ENCODE measurements at places on chromosomes 12 and 14.

DNA sequence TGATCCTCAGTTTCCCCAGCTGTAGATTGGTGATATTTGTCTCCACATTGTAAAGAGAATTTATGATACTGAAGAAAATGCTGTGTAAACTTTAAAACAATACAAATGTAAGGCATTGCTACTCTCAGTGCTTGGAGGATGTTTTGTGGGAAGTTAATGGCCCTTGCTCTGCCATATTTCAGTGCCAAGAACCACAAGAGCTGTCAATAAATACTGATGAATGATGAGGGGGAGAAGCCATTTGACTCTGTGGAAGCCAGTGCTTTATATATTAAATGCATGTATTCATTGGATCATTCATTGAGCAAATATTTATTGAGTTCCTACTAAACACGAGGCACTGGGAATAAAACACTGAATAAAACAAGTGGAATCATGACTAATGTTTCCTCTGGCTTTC is 30.8 kb downstream of the CACNA1C start:
- no peak for DNase-seq

- no peak for DNase-seq
Measured at GRCh38 chr14:32230695-32231280, 27.7 kb upstream of the RNU6-8 start.

- DNase-seq: peak; percentile 72
Measured at GRCh38 chr14:21525962-21526671, at the start of gene SALL2. SALL2 (minus strand) TSS chr14:21526346; CDS start chr14:21526127, 219 bp downstream.

- DNase-seq: no peak
Measured at GRCh38 chr12:31249356-31249755, 76.6 kb downstream of the SINHCAF start.
